ENCODE measurements at places on chromosomes 12 and 14. TPM values are rescaled to one million over a fixed set of nuclear protein-coding genes. Genes with fewer than 3 reads are reported as not detected.
A peak's percentile ranks its signal among the peaks of the same experiment; 100 is the strongest.

The SLC5A8 gene
- not detected for total RNA-seq

The CLEC9A gene
- total RNA-seq: not detected

The FSCB gene
- total RNA-seq: not detected

The ITFG2 gene
- total RNA-seq: 17.8 TPM

The KRT83 gene
- total RNA-seq: not detected

The SDR9C7 gene
- total RNA-seq: 26.0 TPM

DNA sequence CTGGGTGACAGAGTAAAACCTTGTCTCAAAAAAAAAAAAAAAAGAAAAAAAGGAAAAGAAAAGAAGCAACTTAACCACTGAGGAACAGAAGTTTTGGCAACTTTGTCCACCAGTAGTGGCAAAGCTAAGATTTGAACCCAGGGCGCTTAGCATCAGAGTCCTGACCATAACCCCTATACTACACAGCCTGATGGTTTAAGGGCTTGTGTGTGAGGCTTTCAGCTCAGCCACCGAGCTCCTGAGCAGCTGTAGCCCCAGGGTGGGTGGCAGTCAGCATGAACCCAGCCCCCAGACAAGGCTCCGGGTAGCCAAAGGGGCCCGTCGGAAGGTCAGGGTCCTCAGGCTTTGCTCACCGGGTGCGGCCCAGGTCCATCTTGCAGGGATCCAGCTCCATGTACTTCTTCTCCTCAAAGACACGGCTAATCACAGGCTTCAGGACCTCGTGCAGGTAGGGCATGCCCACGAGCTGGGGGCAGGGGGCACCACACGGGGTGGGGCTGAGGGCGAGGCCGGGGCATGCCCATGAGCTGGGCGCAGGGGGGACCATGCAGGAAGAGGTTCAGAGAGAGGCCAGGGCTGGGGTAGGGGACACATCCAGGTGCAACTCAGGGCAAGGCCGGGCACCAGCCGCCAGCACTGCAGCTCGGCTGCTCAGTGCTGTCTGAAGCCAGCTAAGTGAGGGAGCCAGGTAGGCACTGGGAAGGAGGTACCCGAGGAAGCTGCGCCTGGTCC is 20.9 kb downstream of the RASAL1 start:
- ATAC-seq: no peak

DNA sequence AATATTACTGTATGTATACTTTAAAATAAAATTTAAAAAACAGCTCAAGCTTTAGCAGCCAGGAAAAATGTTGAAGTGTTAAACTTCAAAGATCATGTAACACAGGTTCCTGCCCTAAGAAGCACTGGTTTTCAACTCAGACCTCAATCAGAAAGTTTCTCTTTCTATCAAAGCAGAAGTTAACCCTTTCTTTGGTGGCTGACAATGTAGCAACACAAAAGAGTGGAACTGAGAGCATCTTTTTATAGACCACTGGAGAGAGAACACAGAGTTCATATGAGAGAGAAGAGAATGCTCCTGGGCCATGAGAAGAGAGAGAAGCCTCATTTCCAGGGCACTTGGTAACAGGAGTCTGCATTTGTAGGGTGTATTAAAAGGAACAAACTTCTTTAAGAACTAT is 42.2 kb upstream of the KTN1 start:
- no peak for ATAC-seq

DNA sequence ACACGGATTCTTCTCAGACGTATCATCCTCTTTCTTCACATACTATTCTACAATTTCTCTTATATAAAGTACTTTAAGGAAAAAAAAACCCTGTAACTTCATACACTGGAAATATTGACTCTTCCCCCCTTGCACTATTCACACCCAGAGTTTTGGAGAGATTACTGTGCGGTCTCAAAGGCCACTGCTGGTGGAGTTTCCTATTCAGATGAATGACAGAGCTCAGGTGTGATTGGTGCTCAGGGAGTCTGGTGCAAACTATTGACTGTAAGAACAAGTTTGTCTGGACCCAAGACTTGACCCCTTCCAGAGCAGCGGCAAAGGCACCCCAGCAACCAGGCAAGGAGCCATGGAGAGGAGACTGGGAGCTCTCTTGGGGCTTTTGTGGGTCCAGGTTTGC is 187.5 kb upstream of the OR4E1 start:
- no peak for ATAC-seq

DNA sequence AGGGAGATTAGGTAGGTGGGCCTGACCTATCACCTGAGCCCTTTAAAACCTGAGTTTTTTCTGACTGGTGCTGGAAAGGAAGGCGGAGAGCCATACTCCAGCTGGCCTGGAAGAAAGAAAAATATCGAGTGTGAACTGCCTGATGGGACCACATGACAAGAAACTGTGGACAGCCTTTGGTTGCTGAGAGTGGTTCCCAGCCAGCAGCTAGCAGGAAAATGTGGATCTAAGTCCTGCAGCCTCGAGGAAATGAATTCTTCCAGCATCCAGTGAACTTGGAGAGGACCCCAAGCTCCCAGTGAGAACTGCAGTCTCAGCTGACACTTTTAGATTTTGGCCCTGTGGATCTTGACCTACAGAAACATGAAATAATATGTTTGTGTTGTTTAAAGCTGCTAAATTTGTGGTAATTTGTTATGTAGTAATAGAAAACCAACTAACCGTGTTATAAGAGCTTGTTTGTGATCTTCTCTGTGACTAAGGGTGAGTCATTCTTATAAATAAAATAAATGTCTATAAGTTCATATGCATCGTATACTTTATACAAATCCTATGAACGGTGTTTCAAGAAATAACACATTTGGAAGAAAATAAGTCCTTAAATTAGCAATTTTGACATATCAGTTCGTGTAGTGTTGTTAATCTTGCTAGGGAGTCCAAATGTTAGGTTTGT is 359.6 kb downstream of the BMP4 start:
- ATAC-seq: peak; percentile 55

DNA sequence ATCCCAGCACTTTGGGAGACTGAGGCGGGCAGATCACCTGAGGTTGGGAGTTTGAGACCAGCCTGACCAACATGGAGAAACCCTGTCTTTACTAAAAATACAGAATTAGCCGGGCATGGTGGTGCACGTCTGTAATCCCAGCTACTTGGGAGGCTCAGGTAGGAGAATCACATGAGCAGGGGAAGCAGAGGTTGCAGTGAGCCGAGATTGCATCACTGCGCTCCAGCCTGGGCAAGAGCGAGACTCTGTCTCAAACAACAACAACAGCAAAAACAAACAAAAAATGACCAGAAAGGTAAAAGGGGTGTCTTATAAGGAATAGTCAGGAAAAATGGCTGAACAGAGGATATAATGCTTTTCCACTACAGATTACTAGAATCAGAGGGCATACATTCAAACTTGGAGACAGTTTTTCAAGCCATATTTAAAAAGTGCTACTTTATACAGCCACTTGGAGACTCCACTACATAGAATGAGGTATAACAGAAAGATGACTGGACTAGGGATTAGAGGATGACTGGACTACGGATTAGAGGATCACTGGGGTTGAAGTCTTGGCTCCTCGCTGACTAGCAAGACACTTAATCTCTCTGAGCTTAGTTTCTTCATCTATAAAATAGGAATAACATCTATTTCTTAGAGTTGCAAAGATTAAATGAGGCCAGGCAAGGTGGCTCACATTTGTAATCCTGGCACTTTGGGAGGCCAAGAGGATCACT is 4.9 kb upstream of the CS start:
- ATAC-seq: no peak

DNA sequence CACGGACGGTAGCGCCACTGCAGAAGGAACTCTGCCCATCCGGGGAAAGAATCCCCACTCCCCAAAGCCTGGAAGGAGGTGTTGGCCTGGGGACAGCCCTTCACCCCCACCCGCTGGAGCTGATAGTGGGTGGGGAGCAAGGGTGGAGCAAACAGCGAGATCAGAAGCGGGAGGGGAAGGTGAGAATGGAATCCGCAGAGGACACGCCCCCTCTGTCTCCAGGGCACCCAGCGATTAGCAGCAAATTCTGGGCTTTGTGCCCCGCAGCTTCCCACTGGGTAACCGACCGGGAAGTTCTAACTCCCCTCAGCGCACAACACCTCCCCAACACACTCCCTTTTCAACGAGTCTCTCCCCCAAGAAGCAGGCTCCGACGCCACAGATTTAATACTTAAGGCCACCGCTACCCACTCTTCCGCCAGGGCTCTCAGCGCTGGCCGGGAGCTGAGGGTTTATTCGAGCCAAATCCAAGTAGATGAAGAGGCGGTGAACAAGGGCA is 1.4 kb downstream of the SLC25A29 start:
- ATAC-seq: peak; percentile 18

DNA sequence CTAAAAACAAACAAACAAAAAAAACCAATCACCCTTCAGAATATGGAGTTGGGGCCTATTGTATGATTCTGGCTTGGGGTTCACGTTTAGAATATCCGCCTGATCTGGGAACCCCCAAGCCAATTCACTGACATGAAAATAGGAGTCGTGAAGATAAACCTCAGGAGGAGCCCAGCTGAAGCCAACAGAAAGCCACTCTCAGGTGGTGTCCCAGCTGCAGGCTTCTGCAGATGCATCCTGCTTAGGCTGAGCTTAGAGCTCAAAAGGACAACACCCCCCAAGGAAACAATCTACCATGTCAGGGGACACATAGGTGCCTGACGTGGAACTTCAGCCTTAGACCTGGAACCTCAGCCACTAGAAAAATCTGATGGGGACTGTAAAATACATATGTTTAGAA is 51.9 kb downstream of the SYNE3 start:
- ATAC-seq: no peak

DNA sequence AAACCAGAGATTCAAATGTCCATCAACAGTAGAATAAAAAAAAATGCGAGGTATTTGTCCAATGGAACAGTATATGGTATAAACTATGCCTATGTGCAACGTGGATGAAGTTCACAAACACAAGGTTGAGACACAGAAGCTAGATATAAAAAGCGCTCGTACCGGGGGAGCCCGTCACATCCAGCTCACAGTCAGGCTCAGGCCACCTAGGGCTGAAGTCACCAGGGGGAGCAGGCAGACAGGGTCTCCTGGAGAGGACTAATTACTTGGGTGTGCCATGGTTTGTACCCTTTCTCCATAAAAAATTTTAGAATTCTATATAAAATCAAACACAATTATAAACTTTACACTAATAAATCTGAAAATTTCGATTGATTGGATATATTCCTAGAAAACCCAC is 13.6 kb downstream of the AHNAK2 start:
- no peak for ATAC-seq

DNA sequence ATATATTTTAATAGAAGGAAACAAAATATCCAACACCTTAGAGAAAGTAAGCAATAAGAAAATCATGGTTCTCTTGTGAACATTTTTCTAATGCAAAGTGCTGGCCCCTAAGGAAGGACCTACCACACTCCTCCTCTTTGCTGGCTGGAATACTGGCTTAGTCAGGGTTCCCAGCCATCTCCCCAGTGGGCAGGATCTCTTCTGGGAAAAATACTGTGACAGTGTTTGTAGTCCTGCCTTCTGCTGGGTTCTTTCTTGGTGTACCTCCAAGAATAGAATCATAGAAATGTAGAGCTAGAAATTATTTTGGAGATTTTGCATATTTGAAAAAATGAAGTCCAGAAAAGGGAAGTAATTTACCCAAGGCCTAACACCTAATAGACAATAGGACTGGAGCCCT is 31.9 kb downstream of the KCNMB4 start:
- ATAC-seq: no peak

DNA sequence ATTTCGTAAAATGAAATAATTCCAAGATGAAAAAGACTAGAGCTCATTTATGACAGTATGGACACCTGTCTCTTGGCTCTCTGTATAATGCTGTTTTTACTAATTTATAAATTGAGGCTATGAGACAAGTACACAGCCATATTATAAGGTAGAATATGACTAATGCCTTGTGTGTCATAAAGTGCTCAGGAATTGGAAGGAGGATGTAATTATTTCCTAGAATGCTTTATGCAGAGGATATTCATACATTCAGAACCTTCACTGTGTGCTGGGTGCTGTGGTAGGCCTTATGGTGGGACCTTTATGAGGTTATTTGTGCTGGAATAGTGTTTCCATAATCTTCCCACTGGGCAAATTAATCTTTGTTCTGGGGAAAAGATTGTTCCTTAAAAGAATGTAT is 13.3 kb downstream of the PCNX1 start:
- ATAC-seq: peak; percentile 49

DNA sequence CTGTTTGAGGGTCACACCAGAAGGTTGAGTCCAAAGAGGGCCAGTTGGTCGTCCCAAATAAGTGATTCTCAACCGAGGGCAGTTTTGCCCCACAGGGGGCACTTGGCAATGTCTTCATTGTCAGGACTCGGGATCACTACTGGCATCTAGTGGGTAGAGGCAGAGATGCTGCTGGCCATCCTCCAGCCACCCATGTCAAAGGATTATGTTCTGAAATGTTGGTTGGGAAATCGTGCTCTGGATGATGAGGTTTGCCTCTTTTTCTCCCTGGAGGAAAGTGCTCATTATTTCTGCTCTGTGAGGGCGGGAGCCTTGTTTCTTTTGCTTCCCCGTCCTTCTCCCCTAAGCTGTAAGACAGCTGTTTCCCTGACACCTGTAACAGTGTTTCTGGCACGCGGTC is 3.6 kb downstream of the ZNF839 start:
- peak; percentile 48 for ATAC-seq

GRCh38 chr14:103198131-103199105 is 75.2 kb downstream of the TNFAIP2 start:
- peak; percentile 61 for ATAC-seq

DNA sequence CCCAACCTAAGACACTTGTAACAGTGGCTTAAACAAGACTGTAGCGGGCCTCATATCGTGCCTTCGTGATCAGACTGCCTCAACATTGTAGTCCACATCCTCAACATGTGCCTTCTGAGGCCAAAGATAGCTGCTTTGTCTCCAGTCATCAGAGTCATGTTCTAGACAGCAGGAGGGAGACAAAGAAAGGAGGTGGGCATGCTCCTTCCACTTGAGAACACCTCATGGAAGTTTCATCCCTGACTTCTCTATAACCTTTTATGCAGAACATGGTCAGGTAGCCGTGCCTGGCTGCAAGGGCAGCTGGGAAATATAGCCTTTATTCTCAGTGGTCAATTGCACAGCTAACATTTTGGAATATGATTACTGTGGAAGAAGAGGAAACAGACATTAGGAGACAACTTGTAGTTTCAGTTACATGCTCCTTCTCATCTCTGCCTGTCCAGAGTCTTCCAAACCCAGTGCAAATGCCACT is 25.3 kb upstream of the DHRS2 start:
- ATAC-seq: no peak

DNA sequence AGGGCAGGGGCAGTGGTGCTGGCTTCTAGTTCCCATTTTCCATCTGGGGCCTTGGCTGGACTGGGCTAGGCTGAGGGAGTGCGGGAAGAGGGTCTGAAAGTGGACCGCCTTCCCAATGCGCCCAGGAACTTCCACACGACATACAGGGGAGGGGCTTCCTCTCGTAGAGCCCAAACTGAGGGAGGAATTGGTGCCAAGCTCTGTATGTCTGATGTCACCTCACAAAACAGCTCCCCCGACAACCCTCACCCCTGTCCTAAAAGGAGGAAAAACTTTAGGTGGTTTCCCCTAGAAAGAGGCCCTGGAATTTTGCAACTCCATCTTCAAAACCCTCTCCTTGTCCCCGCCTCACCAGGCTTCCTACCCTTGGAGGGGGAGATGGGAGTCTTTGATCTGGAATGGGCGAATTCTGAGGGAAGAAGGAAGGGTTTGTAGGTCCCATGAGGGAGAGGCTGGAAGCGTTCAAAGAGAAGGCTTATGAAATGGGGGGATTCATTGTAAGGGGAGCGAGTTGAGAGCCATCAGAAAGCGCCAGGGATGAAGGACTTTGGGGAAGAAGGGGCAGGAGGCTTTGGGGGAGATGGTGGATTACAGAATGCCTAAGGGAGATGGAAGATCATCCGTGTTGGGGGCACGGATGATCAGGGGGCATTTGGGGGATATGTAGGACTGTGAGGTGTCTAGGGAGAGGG is 844 bp downstream of the GLTP start:
- ATAC-seq: no peak

GRCh38 chr12:46998811-46999368 is 80.5 kb upstream of the PCED1B start:
- no peak for ATAC-seq
